Mesenteric fat pad (tissue), 1 donor: ENCODE measurements at places on chromosomes 1 and 21. TPM values are rescaled to one million over a fixed set of nuclear protein-coding genes. Genes with fewer than 3 reads are reported as not detected.
A peak's percentile ranks its signal among the peaks of the same experiment; 100 is the strongest.

Gene NMNAT2
- total RNA-seq = 20.5 TPM

Gene TTC22
- total RNA-seq = not detected

Gene HORMAD1
- total RNA-seq = 0.29 TPM

Gene RORC
- total RNA-seq = 0.10 TPM

Gene LCE1F
- not detected for total RNA-seq

GRCh38 chr1:223628233-223629125, 37.0 kb downstream of the CAPN8 start:
- no peak for DNase-seq

DNA sequence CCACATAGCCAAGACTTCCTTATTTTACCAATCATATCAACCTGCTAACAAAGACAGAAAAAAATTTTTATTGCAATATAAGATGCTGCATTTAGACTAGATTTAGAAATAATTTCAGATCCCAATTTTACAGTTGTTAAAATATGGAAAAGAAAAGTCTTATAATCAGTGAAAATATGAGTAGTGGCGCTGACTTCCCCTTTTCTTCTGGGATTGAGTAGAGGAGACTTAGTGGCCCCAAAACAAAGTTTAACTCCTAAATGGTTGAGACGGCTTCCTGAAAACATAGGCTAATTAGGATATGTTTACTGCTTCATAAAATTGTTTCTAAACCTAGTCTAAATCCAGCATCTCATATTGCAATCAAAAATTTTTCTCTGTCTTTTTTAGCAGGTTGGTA, 68.4 kb downstream of the RAB3GAP2 start:
- no peak for DNase-seq

- no peak for DNase-seq
Measured at GRCh38 chr1:31545927-31546540, 30.3 kb upstream of the TINAGL1 start.

- DNase-seq = no peak
Measured at GRCh38 chr21:25054689-25055088, 552.6 kb downstream of the MRPL39 start.

- no peak for DNase-seq
Measured at GRCh38 chr1:67792103-67792502, 41.2 kb downstream of the GNG12 start.

DNA sequence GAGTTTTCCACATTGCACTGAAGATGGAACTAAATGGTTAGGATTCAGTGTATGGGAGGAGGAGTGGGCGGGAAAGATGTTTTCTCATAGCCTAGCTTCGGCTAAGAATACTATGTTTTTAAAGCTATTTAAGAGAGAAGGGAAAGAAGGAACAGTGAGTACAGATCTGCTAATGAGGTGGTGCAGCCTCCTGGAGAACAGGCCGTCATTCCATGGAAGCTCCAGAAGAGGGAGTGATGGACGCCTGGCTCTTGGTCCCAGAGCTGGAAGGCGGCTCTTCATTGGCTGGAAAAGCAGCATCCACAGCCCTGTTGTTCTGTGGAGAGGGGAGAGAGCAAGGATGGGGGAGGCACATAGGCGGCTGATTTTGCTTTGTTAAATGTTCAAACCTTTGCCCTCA, 6.9 kb downstream of the CAMK1G start:
- no peak for DNase-seq

DNA sequence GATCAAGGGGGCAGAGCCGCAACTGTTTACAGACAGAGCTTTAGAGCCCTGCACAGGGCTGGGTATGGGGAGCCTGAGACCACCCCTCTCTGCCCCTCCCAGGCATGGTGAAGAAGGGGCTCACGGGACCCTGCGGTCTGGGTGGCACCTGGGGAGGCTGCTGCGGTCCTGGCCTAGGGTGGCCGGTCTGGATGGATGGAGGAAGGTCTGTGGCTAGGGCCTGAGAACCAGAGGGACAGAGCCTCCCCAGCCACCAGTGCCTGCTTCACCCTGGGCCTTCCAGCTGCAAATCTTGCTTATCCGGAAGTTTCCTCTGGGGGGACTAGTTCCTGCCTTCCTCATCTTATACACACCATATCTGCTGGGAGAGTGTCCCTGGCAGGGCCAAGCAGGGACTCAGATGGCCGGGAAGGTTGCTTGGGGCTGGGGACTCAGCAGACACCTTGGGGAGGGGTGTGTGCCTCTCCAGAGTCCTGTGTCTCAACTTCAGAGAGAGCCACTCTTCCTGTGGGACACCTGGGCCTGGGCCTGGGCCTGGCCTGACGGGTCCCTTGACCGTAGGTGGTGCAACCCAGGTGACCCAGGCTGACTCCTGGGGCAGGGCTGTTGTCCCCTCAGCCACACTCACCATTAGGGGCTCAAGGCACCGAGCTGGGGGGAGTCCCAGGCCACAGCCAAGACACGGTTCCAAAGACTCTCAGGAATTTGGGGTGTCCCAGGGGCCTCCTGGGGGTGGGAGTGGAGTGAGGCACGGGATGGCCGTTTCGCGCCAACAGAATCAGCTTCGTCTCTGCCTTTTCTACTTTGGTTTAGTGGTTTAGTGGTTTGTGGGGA, 52.0 kb upstream of the ACTRT2 start:
- DNase-seq = peak; percentile 73

DNA sequence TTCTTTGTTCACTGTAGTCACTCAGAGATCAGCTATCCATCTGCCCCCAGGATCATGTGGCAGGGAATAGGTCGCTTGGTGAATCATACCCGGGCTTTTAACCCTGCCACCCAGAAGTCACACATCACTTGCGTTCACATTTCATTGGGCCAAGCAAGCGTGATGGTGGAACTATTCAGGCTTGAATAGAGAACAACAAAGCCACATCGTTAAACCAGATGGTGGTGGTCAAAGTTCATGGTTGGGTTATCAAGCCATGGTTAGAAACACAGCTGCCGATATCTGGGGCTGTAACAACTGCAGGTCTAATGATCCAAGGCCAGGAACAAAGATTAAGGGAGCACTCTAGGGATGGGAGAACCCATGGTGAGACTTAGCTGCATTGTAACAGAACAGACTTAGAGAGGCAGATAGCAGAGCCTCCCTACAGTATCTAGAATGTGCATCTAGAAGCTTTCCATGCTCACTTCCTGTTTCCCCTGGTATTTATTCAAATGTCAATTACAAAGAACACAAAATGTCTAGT, 40.0 kb upstream of the PTPRC start:
- DNase-seq = no peak

DNA sequence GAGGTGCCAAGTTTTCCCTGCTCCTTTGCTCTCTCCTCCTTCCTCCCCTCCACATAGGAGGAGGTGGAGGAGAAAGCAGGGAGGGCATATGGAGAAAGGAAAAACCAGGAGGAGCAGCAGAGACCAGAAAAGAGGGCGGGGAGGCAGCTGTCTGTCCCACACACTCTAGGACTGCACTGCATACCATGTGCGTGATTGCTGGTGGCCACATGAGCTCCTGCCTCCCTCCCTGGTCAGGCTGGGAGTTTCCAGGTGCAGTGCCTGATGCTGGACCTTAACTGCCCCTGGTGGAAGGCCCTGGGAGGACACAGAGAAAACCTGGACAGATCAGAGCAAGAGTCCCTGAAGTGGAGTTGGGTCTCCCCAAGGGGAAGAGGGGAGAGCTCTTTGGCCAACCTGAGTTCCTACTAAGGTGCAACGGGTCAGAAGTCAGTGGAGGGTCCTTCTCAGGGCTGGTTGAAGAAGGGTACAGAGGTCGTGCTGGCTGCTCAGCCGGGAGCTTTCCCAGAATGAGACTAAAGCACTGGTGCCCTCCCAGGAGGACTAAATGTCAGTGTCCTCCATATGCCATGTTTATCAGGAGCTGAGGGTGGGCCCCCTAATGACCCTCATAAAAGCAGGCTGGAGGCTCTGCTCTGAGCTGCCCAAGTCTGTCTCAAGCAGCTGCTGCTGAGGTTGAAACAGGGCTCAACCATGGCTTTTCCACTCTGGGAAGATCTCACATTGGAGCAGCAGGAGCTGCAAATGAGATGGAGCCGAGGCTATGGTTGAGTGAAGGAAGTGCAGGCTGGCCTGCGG, 3.5 kb upstream of the LGR6 start:
- DNase-seq = no peak

DNA sequence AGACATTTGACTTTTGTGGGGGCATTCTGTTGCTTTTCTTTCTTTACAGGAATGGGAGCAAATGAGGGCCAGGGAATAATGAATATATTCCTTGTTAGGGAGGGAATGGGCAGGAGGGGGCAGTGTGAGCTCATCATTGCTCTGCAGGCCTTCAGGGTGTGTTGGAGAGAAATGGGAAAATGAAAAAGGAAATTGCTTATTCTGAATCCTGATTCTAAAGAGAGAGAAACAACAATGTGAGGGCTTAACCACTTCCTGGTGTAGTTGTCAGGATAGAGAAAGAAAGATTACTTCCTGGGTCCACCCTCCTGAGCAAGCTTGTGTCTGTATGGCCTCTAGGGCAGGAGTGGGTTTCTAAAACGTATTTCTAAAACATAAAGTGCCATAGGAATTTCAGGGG, 28.3 kb downstream of the VANGL2 start:
- no peak for DNase-seq

- DNase-seq = no peak
Measured at GRCh38 chr1:194707074-194707473, 1520.7 kb upstream of the B3GALT2 start.

DNA sequence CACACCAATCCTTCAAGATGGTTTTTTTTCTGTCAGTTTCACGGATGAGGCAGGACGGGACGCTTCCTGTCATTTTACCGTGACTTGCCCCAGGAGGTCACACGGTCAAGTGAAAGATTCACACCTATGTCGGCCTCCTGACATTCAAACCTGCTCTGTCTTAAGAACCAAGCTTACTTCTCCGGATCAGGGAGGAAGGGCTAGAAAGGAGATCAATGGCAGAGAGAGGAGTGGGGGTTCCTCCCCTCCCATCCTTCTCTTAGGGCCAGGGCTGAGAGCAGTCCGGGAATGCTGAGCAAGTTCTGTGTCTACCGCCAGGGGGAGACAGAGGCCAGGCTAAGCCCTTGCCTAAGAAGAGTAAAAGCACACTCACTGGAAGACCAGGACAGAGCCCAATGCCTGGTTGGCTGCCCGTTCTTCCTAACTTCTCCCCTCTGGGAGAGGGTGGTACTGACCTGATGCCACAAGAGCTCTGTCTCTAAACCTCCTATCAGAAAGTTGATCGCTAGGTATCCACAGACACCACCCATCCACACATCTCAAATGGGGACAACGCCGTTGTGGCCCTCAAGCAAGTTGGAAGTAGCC, 1.1 kb upstream of the PPM1J start:
- peak; percentile 93 for DNase-seq
